ENCODE measurements at places on chromosomes 7 and 10.

GRCh38 chr10:108250936-108251620 is 1086.6 kb upstream of the SORCS1 start:
- no peak for DNase-seq

GRCh38 chr10:14250496-14251076 is 80.1 kb downstream of the FRMD4A start:
- no peak for DNase-seq

DNA sequence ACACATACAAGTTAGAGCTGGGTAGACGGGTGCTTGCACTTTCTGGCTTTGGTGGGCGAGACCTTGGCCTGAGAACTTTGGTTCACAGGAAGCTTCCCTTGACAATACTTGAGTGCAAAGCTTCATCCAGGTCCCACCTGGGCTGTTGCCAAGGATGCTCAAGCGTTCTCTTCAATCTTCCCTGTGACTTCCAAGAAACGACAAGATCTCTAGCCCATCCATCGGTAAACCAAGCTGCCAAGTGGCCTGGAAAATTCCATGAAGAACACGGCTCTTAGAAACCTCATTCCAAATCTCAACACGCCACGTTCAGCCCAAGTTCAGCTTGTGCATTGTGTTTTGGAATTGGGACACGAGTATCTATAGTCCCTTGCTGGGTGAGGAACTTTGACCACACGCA is 84.7 kb downstream of the CHST15 start:
- DNase-seq: no peak

GRCh38 chr7:5470167-5470532 is 46.5 kb upstream of the TNRC18 start:
- DNase-seq: no peak

DNA sequence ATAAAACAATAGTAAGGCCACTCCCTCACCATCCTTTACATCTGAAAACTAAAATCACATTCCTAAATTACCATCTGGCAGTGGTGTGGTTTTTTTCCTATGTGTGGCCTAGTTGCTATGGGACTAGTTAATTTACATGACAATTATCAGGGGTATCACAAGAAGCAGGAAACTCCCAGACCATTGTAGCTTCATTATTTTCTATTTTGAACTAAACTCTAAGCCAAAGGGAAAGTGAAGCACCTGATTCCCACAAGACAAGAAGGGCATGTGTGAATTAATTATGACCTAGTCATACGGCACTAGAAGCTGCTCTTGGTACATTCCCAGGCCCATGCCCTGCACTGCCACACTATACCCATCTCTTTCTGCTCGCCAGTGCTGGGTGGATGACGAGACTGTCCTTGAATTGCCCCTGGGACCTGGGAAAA is 103.4 kb downstream of the ATXN7L1 start:
- DNase-seq: no peak

GRCh38 chr10:99827936-99828335 is 45.5 kb downstream of the ABCC2 start:
- DNase-seq: no peak

DNA sequence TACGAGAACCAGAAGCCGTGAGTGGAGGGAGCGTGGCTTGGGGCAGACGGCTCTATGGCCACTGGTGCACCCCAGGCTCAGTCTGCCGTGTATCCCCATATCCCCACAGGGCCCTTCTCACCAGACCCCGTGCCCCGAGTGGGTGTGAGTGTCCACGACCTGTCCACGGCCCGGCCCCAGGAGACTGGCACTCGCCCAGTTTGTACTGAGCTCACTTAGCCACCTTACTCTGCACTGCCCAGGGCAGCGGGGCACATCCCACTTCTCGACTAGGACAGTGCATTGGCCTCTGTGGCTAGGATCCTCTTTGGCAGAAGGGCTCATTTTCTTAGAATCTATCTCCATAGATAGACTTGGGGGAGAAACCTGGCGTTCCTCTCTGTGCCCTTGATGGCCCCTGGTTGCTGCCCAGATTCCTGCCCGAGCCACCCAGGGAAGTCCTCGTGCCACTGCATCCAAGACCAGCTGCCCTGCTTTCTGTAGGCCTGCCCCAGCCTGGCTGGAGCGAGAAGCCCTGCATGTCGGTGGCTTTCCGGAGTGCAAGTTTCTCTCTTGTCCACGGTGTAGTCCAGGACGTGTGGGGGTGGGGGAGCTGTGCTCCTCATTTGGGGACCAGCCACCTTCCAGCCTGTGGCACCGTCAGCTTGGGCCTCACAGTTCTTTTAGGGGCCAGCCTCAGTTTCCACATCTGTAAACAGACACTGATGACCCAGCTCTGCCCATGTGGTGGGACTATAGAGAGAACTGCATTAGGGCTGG is 11.9 kb downstream of the TMEM120A start:
- DNase-seq: no peak

GRCh38 chr7:50119815-50120637 is 27.0 kb upstream of the ZPBP start:
- peak; percentile 9 for DNase-seq

- no peak for DNase-seq
Observed at GRCh38 chr10:95414016-95414830, 123.4 kb upstream of the PDLIM1 start.

- no peak for DNase-seq
Observed at GRCh38 chr10:124733571-124734245, 10.5 kb downstream of the FAM53B start.

GRCh38 chr7:23022258-23022769 is 8.4 kb upstream of the HYCC1 start:
- no peak for DNase-seq

DNA sequence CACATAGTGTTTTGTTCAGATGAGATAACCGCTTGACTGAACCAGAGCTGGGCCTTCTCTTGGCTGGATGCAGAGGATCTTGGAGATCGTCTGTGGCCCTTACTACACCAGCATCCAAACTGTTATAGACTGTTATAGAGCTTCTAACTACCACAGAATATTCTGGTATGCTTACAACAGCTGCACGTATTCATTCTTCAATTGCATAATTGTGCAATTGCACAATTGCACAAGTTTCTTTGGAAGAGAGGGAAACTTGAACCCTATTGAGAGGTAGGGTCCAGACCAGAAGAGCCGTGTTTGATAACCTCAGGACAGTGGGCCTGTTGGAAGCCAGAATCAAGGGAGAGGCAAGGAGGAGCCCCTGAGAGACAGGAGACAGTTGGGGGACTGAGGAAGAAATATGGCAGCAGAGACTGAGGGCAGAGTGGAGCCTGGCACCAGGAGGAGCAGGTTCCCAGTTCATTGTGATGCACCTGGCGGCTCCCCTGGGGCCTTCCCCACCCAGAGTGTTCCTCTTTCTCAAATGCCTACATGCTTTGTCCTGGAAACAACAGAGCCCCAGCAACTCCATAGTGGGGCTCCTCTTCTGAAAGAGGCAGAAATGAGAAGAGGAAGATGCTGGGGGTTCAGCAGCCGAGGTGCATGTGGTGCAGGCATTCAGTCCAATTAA is 64.1 kb downstream of the PTPRZ1 start:
- DNase-seq: no peak

Data from stimulated activated CD4-positive, alpha-beta T cell treated with anti-CD3 and anti-CD28 coated beads, Interleukin-12 subunit alpha, Interleukin-12 subunit beta, amount 100 ng/mL, for 48 hours (primary cell).